ENCODE measurements at places on chromosomes 4 and X.

DNA sequence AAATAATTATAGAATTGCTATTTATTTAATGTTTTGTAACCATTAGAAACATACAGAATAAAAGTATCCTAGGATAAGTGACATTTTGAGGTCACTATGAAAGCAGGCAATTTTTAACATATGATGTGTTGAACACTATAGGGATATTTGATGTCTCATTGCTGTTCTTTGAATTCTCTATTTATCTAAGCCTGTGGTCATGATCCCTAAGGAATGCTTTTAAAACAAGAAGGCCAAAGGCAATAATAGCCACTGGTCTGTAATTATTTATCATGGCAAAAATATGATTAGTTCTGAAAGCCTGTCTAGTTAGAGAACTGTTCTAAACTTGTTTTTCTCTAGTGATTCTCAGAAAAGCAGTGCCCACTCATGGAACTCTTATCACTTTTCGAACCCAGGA is 186.6 kb downstream of the RPA4 start:
- no peak for DNase-seq

- DNase-seq: no peak
Observed at GRCh38 chrX:95728446-95728845, 956.2 kb upstream of the DIAPH2 start.

- DNase-seq: no peak
Observed at GRCh38 chr4:150525321-150525868, 56.6 kb upstream of the MAB21L2 start.

DNA sequence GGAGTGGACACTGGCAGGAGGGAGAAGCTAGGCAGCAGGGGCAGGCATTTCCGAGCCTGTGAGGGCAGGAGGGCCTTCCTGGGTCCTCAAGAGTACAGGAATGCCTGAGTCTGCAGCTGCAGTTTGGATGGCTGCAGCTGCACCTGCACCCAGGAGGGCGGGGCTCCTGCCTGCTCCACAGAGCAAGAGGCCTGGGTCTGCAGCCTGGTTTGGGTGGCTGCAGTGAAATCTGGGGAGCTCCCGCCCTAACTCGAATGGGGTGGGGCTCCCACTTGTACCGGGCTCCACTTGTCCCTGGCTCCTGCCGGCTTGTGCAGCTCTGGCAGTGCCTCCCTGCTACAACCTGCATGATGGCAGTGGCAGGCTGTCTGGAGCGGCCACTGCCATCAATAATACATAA is 436.0 kb downstream of the ARHGAP24 start:
- no peak for DNase-seq

DNA sequence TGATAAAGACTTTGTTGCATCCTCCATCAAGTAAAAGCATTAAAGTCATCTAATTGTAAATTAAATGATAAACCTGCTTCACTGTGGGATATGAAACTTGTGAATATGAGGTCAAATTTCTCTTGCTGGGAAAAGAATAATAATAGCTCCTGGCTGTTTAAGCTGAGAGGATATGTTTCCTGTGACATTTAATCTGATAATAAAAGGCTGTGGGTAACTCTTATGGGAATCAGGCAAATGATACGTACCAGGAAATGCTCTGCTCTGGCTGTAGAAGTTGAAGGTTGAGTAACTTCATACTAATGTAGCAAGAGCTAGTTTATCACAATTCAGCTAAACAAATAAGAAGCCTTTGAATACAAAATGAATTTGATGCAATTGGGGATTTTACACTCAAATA is 574.6 kb downstream of the RAPGEF2 start:
- DNase-seq: no peak

- no peak for DNase-seq
Observed at GRCh38 chr4:1018147-1019020, 7.0 kb downstream of the FGFRL1 start.

GRCh38 chr4:34198966-34199365 is 2045.3 kb downstream of the ARAP2 start:
- DNase-seq: no peak

DNA sequence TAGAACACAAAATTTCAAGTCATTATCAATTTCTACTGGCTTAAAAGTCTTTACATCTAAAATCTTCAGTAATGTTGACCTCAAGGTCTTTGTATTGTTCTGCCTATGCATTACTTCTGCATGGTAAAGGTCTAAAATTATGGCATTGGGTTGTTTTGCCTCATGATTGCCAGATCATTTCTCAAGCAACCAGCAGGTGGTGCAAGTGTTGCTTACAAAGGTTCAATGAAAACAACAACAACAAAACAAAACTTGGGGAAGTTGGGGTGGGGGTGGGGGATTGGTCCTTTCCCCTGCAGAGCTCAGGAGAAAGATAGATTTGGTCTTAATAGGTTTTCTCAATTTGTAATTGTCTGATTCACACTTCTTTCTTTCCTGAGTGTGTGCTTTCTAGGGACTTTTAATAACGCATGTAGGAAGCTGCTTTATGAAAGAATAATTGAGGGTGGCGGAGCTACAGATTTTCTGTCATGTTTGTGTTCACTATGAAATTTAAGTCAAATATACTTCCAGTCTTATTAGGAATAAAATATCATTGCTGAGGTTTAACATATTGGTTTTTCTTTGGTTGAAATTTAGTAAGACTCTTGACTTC is 145.1 kb downstream of the COL4A5 start:
- DNase-seq: no peak

DNA sequence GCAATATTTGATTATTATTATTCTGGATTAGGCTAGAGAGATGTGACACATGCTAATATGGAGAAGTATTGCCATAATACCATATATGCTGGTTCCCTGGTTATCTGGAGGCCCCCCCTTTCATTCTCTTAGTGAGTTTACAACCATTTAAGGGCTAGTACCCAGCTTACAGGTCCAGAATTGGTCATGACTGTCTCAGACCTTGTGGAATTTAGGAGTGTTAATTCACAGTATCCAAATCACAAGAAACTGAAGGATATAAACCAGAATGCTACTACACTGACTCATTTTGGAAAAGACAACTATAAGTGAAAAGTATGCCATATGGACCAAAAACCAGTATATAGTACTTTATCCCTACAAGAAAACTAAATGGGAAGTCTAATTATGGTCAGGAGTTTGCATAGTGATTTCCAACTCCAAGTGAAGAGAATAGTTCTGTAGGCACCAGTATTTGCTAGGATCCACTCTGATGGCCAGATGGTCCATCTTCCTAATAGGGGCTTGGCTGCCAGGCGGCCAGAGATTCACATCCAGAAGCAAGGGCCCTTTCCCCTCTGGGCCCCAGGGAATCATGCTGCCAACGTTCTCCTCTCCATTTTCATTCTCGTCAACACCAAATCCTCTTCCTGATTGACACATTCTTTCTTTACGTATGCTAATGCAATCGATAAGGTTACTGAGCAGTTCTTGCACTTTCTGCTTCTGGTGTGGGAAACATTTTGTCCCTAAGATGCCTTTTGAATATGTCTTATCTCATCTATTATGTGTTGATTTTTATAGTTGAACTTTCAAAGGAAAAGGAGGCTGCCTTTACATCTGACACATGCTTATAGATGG is 123.6 kb downstream of the SHROOM3 start:
- no peak for DNase-seq

GRCh38 chr4:149296084-149296483 is 519.6 kb downstream of the IQCM start:
- no peak for DNase-seq
